Ecto neural progenitor cell (in vitro differentiated cells): ENCODE measurements at places on chromosomes 6 and 20.
A peak's percentile ranks its signal among the peaks of the same experiment; 100 is the strongest.

- DNase-seq = peak; percentile 84
Observed at GRCh38 chr20:25294459-25295385, 46.8 kb downstream of the PYGB start.

- no peak for DNase-seq
Observed at GRCh38 chr6:36383606-36384005, 3.9 kb downstream of the ETV7 start.

GRCh38 chr6:37011656-37012378 lies 6.4 kb downstream of the FGD2 start:
- DNase-seq = no peak

DNA sequence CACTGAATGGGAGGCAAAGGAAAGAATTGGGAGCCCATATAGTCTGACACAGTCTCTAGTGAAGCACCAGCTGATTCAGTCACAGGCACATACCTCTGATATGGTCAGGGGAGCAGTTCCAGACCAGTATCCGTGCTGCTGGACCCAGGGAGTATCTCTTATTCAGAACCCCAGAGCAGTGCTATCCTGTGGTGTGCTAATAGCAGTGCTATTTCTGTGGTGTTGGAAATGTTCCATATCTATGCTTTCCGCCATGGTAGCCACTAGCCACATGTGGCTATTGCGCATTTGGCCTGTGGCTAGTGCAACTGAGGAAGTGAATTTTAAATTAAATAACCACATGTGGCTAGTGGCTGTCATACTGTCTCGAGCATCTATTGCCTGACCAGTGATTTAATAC lies 11.0 kb downstream of the SCUBE3 start:
- DNase-seq = no peak

DNA sequence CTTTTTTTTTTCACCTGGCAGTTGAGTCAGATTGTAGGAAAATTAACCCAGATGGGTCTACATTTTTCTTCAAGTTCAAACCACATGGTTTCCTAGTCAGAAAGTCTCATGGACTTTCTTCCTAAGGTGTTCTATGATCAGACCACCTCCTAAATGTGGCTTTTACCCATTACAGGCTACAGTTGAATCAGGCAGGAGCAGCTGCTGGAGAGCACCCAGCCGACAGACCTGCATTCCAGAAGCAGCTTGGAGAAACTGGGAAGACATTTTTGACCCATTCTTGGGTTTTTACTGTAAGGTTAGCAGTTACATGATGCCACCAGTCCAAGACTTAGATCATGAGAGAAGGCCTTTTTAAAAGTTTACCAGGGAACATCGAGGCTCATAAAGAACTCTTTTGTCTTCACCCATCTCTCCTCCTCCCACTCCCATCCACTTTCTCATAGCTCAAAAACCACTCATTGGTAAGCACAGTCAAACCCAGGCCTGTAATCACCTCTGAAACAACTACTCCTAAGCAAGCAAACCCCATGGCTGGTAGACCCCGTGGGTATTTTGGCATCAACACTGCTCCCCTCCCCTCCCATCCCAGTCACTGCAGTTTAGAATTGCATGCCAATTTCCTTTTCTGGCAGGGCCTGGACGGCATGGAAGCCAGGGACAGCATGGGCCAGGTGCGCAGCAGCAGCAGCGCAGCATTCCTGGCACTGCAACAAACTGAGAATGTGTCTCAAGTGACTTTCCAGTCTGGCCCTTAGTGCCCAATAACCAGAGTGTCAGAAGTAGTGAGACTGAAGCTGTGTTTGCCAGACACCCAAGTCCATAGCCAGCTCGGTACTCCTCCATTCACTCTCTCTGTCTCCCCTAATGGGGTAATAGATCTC lies 113.7 kb downstream of the CLIC5 start:
- DNase-seq = no peak

- DNase-seq = no peak
Observed at GRCh38 chr20:62088258-62089127, 22.8 kb upstream of the TAF4 start.

- DNase-seq = no peak
Observed at GRCh38 chr6:39847221-39847620, 55.0 kb downstream of the DAAM2 start.

GRCh38 chr20:46649650-46649949 lies 1.7 kb downstream of the SLC13A3 start:
- DNase-seq = no peak

- DNase-seq = peak; percentile 56
Observed at GRCh38 chr6:101391772-101392585, 1.5 kb upstream of the GRIK2 start.

- no peak for DNase-seq
Observed at GRCh38 chr20:22339091-22339881, 245.1 kb downstream of the FOXA2 start.

- no peak for DNase-seq
Observed at GRCh38 chr6:40754461-40755045, 167.4 kb upstream of the LRFN2 start.

DNA sequence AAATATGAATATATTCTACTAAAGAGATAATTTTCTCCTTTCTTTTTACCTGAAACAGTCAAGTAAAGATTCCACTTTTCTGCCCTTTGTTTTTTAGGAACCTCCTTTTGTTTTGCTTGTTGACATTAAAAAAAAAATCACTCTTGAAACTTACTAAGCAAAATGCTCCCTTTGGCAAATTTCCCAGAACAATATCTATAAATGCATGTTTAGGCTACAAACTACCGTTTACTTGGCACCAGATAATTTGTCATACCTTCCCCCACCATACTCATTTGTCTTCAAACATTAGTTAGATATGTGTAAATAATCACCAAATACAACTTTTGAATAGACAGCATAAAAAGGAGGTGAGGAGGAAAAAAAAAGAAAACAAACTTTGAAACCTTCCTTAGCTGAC lies 604.7 kb downstream of the RFPL4B start:
- no peak for DNase-seq

GRCh38 chr20:60541991-60542390 lies 583.8 kb downstream of the CDH26 start:
- no peak for DNase-seq

- no peak for DNase-seq
Observed at GRCh38 chr6:7467007-7467897, 74.2 kb upstream of the DSP start.

GRCh38 chr6:139500977-139501376 lies 126.5 kb upstream of the CITED2 start:
- no peak for DNase-seq

DNA sequence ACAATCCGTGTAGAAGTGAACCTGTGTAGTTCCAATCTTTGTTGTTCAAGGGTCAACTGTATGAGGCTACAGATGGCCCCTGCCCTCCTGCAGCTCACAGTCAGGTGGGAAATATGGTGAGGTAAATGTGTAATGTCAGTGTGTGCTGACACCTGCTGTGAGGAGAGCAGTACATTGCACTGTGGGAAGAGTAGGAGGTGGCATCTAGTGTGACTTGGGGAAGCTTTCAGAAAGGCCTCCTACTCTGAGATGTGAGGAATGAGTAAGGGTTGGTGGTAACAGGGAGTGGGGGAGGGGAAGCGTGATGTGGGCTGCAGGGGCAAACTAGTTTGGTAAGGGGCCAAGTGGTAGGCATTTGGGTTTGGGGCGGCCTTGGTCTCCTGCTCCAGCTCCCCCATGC lies 188.8 kb downstream of the FARS2 start:
- DNase-seq = no peak

- no peak for DNase-seq
Observed at GRCh38 chr6:84615113-84615850, 149.1 kb downstream of the TBX18 start.

- DNase-seq = no peak
Observed at GRCh38 chr6:163789199-163789810, 374.8 kb downstream of the QKI start.

DNA sequence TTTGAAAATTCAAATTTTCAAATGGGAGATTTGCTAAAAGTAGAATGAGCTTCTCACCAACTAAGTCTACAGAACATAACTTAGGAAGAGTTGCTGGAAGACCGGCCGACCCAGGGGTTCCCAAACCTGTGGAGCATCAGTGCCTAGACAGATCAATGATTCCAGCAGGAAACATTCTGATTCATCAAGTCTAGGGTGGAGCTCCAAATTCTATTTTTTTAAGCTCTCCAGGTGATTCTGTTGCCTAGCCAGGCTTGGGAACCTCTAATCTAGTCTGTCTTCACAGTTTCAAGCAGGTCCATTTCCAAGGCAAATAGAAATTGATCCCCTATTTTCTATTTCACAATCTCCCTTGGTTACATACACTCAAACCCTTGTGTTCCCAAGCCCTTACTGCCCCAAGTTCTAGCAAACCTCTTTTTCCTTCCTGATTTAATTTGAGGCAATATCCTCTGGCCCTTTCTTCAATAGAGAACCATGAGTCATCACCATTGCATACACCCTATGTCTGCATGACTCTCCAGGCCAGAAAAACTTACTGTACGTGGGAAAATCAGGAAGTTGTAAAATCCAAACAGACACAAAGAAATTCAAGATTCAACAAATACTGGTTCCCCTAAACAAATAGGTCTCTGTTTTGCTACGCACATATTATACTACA lies 8.9 kb downstream of the ATXN1 start:
- DNase-seq = no peak

GRCh38 chr20:56788041-56788670 lies 159.1 kb downstream of the TFAP2C start:
- DNase-seq = no peak

- no peak for DNase-seq
Observed at GRCh38 chr6:19613678-19614077, 223.5 kb upstream of the ID4 start.

DNA sequence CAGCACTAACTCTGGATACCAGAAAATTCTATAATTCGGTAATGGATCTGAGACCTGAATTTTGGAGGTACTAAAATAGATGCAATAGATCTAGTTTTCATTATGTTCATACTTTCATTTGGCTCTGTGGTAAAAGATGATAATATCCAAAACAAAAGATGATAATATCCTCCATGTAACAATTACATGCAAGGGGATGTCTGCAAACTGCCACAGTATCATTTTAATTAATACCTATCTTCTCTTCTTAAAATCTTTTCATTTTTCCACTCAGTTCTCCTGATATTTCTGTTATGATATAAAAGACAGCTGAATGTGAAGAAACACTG lies 15.6 kb downstream of the BTN2A1 start:
- DNase-seq = no peak

- DNase-seq = no peak
Observed at GRCh38 chr20:4141291-4142240, 126.2 kb upstream of the RNF24 start.

DNA sequence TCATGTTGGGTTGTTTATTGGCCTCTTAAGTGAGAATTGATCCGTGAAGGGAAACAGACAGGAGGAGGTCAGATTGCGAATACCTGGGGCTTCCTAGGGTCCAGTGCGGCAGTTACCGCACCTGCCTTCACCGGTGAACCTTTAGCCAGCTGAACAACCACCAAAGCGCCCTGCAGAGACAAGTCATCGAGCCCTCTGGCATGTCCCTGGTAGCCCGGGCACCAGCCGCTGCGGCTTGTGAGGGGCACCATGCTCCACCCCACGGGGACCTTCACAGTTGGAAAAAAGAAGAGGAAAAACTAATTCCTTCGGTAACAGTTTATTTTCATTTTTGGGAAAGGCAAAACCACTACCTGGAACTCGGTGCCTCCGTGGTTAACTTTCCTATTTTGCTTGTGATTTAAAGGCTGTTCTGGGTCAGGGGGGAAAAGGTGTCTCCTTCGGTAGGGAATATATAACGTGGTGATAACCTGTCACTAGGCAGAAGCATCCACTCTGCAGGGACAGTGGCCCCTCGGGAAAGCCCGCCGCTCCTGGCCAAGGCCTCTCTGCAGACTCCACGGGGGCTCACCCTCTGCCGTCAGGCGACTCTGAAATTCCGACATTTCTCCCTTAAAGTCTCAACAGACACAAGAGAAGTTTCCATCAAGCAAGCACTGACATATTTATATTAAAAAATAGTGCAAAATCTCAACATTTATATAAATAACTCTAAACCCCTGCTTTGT lies 30.7 kb upstream of the ZBP1 start:
- no peak for DNase-seq

DNA sequence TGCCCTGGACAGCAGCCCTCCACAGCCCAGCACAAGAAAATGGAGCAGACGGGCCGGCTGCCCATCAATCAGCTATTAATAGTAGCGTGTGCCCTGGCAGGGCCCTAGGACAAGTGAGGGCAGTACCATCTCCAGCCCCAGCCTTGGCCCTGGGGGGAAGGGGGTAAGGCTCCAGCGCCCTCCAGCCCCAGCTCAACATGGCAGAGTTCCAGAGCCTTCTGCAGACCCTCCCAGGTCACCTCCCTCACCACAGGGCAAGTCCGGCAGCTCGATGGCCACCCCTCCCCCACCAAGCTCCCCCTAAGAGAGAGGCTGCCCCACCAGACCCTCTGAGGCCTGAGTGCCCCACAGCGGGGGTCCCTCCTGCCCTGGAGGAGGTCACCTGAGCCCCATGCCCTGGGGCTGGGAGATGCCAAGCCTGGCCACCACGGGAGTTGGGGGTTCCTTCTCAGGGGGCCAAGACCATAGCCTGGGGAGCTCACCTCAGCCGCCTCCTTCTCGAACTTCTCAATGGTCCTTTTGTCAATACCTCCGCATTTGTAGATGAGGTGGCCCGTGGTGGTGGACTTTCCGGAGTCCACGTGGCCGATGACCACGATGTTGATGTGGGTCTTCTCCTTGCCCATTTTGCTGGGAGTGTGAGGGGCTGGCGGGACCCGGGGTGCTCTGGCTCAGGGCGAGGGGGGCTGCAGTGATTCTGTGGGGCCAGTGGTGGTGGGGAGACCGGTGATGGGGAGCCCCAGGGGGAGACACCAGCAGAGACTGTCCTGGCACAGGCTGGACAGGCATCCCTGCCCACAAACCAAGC lies 1.5 kb downstream of the EEF1A2 start:
- DNase-seq = peak; percentile 53

GRCh38 chr20:60691966-60692615 lies 560.0 kb upstream of the CDH4 start:
- no peak for DNase-seq

DNA sequence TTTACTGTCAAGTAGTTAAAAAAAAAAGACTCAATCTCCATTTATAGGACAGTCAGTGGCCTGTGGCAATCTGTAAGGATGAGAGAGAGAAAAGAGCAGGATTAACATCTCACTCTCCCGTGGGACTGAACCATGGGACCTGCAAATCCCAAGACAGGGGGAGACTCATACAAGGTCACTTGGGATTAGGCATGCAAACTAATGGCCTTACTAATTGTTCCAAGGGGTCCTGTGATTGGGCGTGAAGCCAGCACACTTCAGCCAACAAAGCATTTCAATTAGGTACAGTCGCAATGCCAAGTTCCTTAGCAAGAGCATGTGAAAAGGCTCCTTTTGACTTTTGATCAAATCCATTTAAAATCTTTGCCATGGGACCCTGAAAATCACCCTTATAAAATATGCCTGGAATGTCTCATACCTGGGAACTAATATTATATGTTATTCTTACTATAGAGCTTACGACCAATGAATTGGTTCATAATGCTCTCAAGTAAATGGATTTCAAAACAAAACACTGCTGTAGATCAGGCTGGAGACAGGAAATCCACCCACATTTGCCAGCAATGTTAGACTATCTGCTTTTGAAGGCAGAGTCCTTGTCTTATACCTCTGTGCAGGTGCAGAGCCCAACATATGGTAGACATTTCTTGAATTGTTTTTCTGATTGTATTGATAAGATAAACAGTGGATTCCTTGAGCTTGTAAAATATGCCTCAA lies 412.5 kb downstream of the GJA1 start:
- DNase-seq = no peak
